ENCODE measurements at places on chromosomes 7 and 10.
A peak's percentile ranks its signal among the peaks of the same experiment; 100 is the strongest.

DNA sequence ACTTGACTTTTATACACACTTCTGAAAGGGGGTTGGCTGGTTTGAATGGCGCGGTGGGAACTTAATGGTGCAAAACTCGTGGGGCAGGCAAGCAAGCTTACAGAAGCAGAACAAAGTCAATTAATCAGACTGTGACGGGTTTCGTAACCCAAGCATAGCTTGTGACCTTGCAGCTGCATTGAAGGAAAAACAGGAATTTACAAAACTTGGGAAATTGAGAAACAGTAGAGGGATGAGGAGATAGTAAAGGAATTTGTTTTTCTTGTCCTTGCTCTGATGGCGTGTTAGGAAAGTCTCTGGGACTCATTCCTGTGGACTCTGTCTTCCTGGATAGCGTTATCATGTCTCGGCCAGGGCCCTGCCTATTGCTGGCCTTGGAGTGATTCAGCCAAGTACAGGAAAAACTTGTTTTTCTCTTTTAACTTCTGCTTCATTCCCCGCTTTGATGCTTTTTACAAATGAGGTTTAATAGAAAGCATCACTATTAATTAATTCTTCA is 220.0 kb upstream of the KCND2 start:
- no peak for DNase-seq

GRCh38 chr10:112779025-112779770 is 170.8 kb upstream of the TCF7L2 start:
- DNase-seq = no peak

DNA sequence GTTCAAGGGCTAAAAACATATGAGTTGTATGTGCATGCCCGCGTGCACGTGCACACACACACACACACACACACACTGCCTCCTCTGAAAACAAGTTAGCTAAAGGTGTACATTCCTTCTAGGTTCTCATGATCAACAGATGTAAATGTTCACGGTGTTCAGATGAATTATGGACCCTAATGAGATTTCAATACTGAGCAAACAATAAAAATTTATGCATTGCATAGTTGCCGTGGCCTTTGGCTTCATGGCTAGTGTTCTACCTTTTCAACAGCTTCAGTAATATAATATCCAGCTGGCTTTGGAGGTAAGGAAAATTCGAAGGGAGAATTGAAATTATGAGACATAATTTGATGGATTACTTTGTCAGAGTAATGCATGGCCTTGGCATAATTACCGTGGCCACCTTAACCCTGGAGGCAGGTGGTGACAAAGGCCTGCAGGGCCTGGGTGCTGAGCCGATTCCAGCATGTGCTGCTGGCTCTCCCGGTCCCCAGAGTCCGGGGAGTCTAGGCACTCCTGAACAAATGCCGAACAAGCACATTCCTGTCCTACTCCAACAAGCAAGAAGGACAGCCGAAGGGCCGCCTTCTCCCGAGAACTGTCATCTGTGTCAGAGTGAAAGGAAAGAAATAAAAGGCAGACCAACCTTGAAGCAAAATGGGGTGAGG is 166.6 kb upstream of the TCF7L2 start:
- DNase-seq = no peak

GRCh38 chr7:77537778-77538280 is 734 bp downstream of the PTPN12 start:
- no peak for DNase-seq

DNA sequence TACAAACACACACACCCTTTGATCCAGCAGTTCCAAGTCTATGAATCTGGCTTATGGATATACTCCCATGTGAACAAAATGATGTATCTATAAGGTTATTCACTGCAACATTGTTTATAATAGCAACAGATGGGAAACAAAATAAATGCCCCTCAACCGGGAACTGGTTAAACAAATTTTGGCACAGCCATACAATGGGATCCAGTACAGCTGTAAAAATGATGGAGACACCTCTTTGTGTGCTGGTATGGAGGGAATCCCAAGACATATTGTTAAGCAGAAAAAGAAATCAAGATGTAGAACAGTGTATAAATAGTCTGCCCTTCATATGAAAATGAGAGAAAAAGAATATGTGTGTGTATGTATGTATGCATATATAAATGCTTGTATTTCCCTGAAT is 155.5 kb downstream of the SNX10 start:
- no peak for DNase-seq

DNA sequence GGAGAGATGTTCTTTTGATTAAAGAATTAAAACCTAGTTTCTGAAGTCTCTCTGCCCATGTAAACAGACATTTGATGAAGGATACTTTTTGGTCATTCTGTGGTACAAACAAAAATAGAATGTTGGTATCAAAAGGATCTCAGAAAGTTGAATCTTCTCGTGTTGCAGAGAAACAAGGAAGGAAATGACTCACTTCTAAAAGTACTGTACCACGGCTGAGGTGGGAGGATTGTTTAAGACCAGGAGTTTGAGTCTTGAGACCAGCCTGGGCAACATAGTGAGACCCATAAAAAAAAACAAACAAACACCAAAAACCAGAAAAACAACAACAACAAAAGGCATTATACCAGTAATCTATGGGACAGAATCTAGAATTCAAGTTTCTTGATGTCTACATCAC is 69.7 kb downstream of the PRSS58 start:
- DNase-seq = no peak

DNA sequence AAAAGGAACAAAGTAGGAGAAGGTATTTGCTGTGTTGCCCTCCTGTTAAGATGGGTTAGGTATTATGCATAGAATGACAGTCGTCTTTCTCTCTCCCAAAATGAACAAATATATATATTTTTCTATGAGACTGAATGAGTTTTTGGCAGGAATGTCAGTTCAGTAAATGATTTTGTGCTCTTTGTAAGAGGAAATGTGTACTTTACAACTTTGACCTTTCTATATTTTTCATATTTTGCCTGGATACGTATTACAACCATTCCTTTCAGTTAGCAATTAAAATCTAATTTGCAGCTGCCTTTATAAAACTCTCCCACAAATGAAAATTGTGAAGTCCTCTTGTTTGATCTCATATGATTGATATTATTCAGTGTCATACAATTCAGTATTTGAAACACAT is 336.6 kb upstream of the MEOX2 start:
- no peak for DNase-seq

DNA sequence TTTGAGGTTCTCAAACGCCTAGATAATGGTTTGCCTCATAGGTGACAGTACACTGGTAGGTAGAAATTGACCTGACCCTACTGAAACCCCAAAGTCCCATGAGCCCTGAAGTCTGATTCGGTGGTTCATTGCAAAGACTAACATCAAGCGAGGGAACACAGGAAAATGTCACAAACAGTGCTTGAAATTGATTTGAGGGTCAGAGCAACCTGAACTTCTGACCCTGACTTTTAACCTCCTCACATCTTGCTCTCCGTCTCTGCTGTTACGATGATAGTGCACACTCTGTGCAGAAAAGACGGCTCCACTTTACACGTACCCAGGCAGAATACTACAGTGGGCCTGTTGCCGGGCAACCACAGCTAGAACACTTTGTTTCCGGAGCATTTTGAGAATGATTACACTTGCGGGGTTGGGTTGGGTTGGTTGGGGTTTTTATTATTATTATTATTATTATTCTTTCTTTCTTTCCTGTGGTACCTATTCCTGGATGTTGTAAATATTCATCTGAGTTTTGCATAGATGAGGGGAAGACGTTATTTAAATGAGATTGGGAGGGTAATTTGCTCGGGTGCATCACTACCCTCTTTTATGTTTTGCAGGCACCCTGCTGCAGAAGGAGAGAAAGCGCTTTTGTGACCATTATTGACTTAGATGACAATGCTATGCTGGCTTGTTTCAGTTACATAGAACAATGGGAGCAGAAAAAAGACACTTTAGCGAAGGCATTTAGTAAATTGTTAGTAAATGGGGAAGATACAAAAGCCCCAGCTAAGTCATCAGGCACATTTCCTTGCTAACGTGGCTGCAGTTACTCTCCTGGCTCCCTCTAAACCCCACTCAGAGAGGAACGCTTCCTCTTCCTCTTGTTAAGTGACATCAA is 438.1 kb upstream of the NRP1 start:
- DNase-seq = no peak

DNA sequence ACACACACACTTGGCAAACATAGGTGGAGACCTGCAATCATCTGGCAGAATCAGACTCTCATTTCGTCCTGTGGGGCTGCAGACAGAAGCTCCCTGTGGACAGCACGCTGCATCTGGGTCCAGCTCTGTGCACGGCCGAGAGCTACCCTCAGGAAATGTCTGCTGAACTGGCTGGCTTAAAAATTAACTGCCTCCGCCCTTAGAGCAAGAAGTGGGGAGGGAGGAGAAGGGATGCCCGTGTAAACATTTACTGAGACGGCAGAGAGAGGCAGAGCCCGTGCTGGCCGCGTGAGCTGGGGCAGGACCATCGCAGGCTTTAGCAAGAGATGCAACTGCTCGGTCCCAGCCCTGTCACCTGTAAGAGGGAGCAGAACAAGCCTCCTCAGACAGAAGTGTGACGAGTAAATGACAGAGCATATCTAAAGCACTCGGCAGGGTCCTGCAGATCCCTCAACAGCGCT is 81.8 kb downstream of the TNS3 start:
- no peak for DNase-seq

DNA sequence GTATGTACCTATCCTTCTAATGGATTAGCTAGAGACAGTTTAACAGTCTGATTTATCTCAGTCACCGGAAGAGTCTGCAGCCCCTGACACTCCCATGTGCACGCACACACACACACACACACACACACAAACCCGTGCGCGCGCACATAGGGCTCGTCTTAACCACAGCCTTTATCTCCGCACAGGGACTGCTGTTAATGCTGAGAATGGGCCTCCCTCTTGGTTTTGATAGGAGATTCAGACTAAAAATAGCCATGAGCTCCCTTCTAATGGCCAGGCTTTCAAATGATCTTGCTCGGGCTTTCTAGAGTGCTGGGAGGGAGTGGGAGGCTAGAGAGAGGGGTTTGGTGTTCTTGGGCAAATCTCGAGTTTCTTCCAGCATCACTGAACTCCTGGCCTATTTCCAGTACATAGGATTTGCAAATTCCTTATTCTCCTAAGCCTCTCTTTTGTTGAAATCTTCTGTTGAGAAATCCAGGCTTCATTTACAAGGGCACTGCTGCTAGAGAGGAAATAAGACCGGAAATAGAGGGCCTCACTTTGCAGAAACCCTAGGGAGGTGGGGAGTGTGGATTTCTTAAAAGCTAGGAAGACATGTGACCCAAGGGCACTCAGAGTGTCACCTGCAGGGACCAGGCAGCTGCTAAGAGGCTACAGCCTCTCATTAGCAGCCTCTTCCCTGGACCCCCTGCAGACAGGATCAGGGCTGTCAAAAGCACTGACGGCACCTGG is 2.4 kb downstream of the TMEM72 start:
- DNase-seq = no peak

- DNase-seq = no peak
Measured at GRCh38 chr10:43385412-43386004, 14.1 kb downstream of the FXYD4 start.

DNA sequence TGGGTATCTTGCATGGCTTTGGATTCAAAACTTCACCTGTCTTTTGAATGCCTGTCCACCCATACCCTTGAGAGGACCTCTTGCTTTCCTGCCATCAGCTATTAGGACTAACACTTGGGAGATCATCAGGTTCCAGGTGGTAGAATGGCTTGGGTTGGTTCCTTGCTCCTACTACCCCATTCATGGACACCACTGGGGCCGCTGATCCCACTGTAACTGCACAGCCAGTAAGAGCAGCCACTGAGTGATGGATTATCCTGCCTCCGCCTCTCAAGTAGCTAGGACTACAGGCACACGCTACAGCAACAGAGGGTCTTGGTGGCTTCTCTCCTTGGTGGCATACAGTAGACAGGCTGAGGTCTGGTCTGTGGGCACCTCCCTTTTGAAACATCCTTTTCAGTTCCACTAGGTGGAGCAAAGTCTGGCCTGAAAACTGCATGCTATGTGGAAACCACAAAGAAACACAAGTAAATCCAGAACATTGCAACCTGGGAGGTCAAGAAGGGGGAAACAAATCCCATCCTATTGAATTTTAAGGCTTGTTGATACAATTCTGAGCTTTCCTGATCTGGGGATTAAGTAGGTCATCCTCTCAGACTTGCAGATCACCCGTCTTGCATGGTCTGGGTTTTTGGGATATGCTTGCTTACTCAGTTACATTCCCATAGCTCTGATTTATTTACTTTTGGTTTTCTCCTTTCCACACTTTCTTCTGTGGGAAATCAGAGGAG is 9.4 kb downstream of the WBP1L start:
- no peak for DNase-seq

DNA sequence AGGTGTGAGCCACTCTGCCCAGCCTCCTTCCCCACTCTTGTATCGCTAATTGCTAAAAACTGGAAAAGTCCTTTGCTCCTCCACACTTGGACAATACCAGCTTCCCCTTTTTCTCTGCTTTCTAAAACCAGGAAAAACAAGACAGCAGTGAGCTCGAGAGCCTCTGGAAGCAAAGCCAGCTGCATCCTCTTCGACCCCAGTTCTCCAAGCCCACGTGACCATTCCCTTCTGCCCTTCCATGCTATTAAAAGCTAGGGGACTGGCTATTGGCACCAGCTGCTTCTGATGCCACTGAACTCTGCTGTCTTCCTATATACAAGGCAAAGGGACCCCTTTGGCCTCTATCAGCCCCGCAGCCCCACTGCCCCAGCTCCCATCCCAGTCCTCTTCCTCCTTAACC is 92.2 kb downstream of the SPDYE5 start:
- DNase-seq = no peak

- no peak for DNase-seq
Measured at GRCh38 chr10:24908793-24909423, 43.5 kb downstream of the PRTFDC1 start.

- DNase-seq = no peak
Measured at GRCh38 chr7:32952876-32953275, 4.4 kb upstream of the FKBP9 start.

GRCh38 chr10:43981696-43982095 is 333.0 kb upstream of the ZNF32 start:
- no peak for DNase-seq

GRCh38 chr10:11886851-11887250 is 63.7 kb downstream of the PROSER2 start:
- no peak for DNase-seq

DNA sequence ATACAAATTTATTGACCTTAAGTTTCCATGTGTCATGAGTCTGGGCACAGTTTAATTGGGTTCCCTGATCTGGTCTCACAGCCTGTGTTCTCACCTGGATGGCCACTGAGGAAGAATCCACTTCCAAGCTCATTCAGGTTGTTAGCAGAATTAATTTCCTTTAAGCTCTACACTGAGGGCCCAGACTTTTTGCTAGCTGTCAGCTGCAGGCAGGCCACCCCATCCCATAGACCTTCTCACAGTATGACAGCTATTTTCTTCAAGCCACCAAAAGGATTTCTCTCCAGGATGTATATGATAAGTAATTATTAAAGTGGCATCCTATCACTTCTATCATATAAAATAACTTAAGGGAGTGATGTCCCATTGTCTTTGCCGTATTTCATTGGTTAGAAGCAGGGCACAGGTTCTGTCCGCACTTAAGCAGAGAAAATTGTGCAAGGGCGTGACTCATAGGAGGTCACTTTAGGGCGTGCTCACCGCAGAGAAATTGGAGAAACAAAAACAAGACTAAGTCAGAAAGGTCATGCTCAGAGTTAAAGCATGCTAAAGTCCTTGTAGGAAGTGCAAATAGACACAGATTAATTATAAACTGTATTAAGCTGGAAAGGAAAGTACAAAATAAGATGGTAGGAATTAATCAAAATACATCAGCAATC is 109.9 kb downstream of the AHR start:
- peak; percentile 45 for DNase-seq

All from H54 (cell line).